NCI-H1436 (cell line): ENCODE measurements at places on chromosomes 12 and 14.

DNA sequence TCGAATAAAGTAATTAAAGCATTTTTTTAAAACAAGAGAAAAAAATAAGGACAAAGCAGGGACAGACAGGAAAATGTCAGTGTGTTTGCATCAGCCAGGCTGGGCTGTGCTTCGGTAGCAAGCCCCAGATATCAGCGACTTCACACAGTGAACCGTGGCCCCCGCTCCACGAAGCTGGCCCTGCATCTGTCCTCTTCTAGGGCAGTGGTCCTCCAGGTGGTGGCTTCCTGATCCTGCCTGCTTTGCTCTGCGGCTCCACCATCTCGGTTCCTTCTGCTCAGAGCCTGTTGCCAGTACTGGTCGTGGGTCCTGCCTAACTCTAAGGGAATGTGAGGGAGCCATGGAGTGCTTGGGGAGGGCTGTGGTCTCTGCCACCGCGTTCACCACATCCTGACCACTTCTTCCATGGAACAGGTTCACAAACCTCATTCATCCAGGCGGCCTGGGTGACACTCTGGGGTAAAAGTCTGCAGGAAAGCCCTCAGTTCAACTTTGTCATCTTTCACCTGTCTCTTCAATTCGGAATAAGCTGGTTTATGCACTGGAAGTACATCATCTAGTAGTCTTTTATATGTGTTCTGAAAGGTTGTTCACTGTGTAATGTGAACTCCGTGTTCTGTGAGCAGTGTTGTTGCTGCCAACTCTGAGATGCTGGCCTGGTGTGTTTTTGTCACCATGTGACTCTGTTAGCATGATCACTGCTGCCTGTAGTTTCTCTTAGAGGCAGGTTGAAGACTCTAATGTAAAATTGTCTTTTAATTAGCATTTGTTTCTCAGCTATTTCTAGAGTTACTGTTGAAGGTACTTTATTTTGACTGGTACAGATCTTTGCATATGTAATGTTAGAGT lies 47.9 kb downstream of the ANKRD9 start:
- DNase-seq = no peak

DNA sequence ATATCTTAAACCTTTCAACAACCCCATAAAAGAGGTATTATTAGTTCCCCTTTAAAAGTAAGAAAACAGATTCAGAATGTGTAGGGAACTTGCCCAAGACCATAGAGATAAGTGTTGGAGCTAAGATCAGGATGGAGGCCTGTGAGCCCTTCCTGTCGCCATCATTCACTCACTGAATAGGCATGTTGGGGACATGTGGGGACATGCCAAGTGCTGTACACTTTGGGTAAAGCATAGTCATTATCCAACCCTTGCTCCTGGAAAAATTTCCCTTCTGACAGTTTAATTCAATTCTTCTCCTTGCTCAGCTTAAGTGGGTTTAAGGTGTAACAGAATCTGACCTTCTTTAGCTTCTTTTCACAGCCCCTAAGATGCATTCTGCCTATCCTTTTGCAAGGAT lies 28.0 kb upstream of the C12orf42 start:
- DNase-seq = peak; percentile 8

GRCh38 chr14:93137864-93138263 lies 22.1 kb upstream of the ITPK1 start:
- no peak for DNase-seq

- peak; percentile 87 for DNase-seq
Measured at GRCh38 chr14:95294834-95295599, 24.7 kb downstream of the CLMN start.

GRCh38 chr14:99138999-99139865 lies 132.8 kb downstream of the BCL11B start:
- DNase-seq = no peak

DNA sequence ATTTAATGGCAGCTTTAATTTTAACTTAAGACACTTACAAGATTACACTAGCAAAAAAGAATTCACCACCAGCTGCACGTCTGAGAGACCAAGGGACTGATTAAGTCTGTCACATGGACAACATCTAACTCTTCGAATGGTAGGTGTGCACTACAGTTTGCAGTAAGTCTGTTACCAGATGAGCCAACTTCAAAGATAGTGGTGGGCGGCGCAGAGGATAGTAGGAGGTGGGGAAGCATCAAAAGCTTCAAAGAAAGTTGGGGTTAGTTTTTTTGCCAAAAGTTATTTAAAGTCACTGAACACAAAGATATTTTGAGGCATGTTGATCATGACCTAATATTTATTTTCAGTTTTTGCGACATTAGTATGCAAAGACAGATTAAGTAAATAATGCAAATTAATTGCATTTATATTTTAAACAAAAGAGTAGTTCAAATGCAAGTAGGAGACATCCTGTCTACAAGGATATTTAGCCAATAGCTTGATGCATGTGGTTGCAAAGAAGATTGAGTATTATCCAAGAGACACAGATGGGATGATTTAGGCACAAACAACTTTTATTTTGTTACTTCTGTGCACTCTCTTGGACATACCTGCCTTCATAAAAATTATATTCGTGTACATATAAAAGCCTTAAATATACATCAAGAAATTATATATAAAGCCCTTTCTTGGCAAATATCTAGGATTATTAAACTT lies 327.7 kb downstream of the BMP4 start:
- no peak for DNase-seq

DNA sequence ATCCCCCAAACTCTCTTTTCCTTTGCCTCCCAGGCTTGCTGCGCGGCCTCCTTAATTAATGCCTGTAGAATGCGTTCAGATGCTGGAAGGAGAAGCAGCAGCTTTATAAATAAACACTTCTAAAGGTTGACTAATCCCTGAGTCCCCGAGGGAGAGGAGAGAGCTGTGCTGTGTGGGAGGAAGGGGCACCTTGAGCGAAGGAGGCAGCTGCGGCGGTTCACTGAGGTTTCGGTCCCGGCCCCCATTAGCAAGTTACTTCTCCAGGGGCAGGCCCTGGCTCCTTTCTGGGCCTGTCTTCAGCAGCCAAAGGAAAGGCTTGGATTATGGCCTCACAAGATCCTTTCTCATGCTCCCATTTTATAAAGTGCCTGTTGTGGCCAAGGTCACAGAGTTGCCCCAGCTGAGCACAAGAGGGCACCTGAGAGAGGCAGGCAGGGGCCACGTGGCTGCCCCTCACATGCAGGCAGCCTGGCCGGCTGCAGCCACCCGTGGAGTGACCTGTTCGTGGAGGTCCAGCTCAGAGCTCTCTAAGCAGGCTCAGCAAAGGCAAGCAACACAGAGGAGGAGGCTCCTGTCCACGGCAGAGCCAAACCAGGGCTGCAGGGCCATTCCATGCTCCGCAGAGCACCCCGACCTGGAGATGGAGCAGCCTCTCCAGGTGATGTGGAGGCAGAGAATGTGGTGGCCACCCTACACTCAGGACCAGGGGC lies 15.0 kb upstream of the CACNA2D4 start:
- DNase-seq = peak; percentile 78

DNA sequence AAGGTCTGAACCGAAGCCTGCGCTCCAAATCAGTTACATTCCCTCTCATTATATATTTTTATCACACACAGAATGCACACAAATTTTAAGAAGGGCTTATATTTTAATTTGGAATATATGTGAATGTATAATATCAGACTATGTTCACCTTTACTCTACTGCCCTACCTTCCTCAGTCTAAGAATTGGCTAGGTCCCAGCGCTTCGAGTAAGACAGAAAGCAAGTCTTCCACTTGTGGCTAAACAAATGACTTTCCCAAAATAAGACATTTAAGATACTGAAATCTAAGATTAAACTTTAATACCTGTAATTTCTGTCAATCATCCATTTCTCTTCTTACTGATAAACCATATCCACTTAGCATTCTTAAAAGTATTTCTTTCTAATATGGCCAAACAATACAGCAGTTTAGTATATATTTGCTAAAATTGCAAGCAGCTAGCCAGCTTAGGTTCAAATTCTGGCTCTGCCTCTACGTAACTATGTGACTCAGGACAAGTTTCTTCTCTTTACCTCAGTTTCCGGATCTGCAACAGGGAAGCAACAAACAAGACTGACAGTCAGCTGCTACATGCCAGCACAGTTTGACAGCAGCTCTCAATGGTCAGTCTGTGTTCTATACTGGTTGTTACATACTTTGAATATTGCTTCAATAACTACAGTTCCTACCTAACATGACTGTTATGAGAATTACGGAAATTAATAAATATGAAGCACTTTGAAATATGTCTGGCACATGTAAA lies 2.0 kb downstream of the INTS13 start:
- DNase-seq = no peak

- DNase-seq = no peak
Measured at GRCh38 chr14:65044596-65044959, 57.7 kb downstream of the MAX start.

DNA sequence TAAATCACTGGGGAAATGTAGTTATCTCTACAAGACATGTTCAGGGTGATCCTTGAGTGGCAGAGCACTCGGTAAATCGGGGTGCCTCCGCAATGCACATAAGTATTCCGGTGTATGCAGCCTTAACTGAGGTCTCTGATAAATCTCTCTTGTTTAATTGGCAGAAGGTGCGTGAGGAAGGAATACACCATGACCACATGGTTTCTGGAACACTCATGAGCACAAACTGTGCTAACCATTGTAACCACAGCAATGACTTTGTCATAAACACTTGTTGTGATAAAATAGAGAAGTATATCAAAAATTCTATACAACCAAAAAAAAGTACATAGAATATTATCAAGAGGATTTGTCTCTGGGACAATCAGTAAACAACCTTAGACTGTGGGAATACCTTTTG lies 146.8 kb upstream of the DIO2 start:
- DNase-seq = no peak

- no peak for DNase-seq
Measured at GRCh38 chr14:33556382-33557121, 394.3 kb downstream of the EGLN3 start.

- DNase-seq = no peak
Measured at GRCh38 chr14:101585211-101585610, 23.9 kb downstream of the DIO3 start.

- DNase-seq = no peak
Measured at GRCh38 chr12:77486872-77487271, 343.8 kb upstream of the NAV3 start.

- no peak for DNase-seq
Measured at GRCh38 chr12:27083861-27084394, 1.6 kb upstream of the C12orf71 start.

DNA sequence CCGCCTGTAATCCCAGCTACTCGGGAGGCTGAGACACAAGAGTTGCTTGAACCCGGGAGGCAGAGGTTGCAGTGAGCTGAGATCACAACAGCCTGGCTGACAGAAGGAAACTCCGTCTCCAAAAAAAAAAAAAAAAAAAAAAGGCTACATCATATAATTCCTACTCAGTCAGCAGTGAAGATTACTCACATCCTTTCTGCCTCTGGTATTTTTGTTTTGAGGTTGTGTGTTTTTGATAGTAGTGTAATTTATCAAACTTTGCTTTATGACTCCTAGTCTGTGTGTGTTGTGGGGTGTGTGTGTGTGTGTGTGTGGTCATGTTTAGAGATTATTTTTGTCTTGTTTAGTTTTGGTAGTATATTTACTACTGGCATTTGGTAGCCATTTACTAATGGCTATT lies 29.8 kb upstream of the DLGAP5 start:
- DNase-seq = no peak

DNA sequence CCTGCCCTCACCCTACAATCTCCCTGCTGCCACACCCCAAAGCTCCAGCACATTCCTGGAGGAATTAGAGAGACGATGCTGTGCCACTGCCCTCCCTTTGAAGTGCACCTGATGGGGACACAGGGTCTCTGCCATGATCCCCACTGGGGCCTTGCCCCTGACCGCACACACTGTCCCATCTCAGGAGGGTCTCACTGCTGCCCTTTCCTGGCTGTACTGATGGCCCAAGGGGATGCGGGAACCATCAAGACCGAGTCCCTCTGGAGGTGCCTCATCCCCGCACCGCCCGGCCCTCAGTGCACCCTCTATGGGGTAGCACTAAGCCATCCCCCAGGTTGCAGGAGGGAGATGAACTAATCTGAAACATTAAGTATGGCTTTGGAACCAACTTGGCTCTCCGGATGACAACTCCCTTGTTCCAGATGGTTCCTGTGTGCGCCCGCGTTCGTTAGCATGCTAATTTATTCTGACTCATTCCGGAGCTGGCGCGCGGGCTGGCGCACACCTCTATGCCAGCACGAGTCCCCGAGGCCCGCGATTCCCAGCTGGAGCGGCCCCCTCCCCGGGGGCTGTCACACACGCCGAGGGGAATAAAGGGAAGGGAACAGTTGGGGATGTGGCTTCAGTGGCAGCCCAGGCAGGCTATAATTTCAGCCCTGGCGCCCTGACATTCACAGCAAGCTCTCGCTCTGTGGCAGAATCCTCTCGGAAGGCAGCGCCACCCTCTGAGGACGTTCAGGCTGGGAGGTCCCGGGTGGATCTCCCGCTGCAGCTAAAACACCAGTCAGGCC lies 34.2 kb upstream of the C14orf180 start:
- no peak for DNase-seq

- DNase-seq = no peak
Measured at GRCh38 chr12:69698054-69698453, 1.0 kb downstream of the BEST3 start.

- no peak for DNase-seq
Measured at GRCh38 chr12:115619061-115619460, 658.4 kb downstream of the MED13L start.

GRCh38 chr12:124395284-124395752 lies 100.4 kb downstream of the RFLNA start:
- peak; percentile 85 for DNase-seq

DNA sequence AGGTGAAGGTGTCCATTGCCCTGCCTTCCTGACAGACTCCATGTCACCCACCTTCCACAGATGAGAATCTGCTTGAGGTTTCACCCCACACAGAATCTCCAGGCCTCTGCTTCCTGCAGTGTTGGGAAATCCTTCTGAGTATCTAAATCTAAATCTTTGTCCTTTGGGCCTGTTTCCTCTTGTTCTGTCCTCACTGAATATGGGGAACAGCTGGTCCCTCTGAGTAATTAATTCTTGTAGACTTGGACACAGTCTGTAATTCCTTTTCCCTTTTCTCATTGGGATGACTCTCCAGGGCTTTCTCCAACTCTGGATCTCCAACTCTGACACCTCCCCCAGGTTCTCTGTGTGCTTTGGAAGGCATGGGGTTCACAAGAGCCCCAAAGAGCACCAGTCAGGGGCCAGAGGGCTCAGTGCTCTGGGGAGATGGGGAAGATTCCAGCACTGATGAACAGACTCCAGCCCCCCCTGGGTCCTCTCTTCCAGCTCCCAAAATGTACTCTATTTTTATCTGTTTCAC lies 2.3 kb upstream of the ACVRL1 start:
- no peak for DNase-seq
